ENCODE measurements at places on chromosomes 2 and 18.

DNA sequence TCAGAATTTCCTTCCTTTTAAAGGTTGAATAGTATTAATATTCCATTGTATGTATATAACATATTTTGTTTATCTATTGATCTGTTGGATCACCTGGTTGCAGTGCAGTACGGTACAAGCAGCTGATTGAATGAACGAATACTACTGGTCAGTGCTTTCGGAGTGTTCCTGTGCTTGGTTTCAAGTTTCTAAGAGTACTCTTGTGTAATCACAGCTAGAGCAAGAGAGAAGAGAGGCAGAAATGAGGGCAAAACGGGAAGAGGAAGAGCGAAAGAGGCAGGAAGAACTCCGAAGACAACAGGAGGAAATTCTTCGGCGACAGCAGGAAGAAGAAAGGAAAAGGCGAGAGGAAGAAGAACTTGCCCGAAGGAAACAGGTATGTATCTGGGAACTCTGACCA lies 40.3 kb upstream of the KCNJ13 start:
- no peak for DNase-seq

GRCh38 chr18:10063489-10063888 lies 149.7 kb downstream of the VAPA start:
- DNase-seq = no peak

- DNase-seq = no peak
Measured at GRCh38 chr2:11420190-11420589, 45.8 kb downstream of the E2F6 start.

DNA sequence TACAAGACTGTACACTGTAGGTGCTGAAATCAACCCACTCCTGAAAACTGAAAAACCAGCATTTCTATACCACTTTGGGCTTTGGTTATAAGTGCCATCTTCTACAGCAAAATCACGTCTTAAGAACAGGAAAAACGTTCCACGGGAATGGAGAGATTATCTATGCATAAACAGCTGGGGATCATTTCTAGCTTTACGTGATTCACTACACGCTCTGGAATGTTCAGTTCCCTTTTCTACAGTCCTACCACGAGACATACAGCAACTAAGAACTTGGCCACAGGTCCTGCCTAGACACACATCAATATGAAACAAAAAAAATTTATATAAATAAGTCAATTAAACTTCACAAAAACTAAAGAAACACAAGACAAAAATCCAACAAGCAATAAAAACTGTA lies 3.6 kb downstream of the CXCR4 start:
- no peak for DNase-seq

GRCh38 chr2:31430439-31431165 lies 16.1 kb upstream of the XDH start:
- no peak for DNase-seq

DNA sequence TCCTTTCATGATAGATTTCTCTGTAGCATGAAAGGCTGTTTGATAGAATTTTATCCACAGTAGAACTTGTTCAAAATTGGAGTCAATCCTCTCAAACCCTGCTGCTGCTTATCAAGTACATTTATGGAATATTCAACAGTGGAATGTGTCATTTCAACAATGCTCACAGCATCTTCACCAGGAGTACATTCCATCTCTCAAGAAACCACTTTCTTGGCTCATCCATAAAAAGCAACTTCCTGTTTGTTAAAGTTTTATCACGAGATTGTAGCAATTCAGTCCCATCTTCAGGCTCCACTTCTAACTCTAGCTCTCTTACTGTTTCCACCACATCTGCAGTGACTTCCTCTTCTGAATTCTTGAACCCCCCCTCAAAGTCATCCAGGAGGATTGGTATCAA lies 29.4 kb downstream of the PDCL3 start:
- DNase-seq = no peak
